ENCODE measurements at places on chromosomes 3 and 15.

DNA sequence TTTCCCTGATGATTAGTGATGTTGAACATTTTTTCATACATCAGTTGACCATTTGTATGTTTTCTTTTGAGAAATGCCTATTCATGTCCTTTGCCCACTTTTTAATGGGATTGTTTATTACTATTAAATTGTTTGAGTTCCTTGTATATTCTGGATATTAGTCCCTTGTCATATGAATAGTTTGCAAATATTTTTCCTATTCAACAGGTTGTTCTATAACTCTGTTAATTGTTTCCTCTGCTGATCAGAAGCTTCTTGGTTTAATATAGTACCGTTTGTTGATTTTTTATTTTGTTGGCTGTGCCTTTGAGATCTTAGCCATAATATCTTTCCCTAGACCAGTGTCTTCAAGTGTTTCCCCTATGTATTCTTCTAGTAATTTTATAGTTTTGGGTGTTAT, 189.0 kb upstream of the RARB start:
- no peak for DNase-seq

- DNase-seq = no peak
Measured at GRCh38 chr3:25084016-25084415, 344.0 kb upstream of the RARB start.

- no peak for DNase-seq
Measured at GRCh38 chr15:68047826-68048225, 6.3 kb upstream of the PIAS1 start.

DNA sequence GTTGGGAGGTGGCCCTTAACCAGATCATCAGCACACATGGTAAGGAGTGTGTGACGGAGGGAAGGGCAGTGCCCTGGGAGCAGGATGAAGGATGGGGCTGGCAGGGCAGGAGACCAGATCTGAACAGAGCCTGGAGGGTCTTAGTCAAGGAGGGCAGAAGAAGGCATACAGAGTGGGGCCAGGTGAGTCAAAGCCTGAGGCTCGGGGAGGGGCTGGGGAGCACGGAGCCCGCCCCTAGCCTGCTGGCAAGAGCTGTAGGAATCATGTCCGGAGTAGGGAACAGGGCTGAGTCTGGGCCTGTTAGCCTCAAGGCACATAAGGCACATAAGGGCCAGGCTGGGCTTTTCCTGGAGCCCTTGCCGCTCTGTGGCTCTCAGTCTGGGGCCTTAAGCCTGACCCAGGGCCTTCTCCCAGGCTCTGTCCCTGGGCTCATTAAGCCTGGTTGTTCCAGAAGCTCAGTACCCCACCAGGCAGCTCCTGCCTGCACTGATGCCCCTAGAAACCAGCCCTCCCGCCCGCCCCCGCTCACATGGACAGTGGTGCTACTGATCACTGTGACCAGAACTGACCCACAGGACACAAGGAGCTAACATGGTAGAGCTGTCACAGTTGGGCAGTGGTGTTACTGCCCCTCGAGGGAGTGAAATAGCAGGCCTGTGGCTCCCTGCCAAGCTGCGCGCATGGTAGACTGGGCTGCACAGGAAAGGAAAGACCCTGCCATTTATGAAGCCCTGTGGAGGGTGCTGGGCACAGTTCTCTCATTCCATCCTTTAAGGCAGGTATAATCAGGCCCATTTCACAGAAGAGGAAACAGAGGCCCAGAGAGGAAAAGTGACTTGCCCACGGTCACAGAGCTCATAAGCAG, 14.6 kb downstream of the ISG20 start:
- no peak for DNase-seq

GRCh38 chr15:41215708-41216107, 14.8 kb downstream of the EXD1 start:
- DNase-seq = no peak

Data from left ventricle myocardium superior (tissue), 1 donor.